Regular cardiac myocyte (primary cell): ENCODE measurements at places on chromosomes 7 and 10. TPM values are rescaled to one million over a fixed set of nuclear protein-coding genes. Genes with fewer than 3 reads are reported as not detected.

Gene PRKG1
- total RNA-seq: 17.8 and 48.5 TPM in 2 replicates

Gene GPR26
- total RNA-seq: not detected in 2 replicates

Gene KMT2C
- 18.6 and 23.4 TPM in 2 replicates for total RNA-seq

Gene LRIT1
- total RNA-seq: not detected in 2 replicates

Gene DNAH11
- 4.0 and 7.6 TPM in 2 replicates for total RNA-seq

Gene CYP3A7
- not detected in 2 replicates for total RNA-seq

Gene PNLIPRP3
- total RNA-seq: not detected in 2 replicates

Gene CDH23
- total RNA-seq: under 0.01 and 0.56 TPM in 2 replicates

Gene TMEM273
- total RNA-seq: 0.58 and 4.2 TPM in 2 replicates

Gene CDHR1
- 0.19 and 0.56 TPM in 2 replicates for total RNA-seq

Gene AIFM2
- 6.8 and 7.9 TPM in 2 replicates for total RNA-seq

Gene ZNF804B
- not detected in 2 replicates for total RNA-seq

Gene MEIG1
- total RNA-seq: not detected in 2 replicates

Gene NYAP1
- 0.19 and 0.85 TPM in 2 replicates for total RNA-seq

Gene ZNF282
- total RNA-seq: 16.1 and 18.4 TPM in 2 replicates

Gene MYH16
- under 0.01 TPM in 1 of 2 replicates, not detected in the other for total RNA-seq

Gene WDFY4
- not detected in 2 replicates for total RNA-seq

Gene FAM20C
- 43.3 and 46.8 TPM in 2 replicates for total RNA-seq

Gene CPA5
- total RNA-seq: not detected in 2 replicates

Gene RNF32
- 0.77 and 2.5 TPM in 2 replicates for total RNA-seq

Gene HOXA4
- total RNA-seq: not detected in 2 replicates
